ENCODE measurements at places on chromosomes 2 and 18.
A peak's percentile ranks its signal among the peaks of the same experiment; 100 is the strongest.

- DNase-seq, result no peak
These were observed 98.2 kb downstream of the BABAM2 start for GRCh38 chr2:27988718-27989117.

GRCh38 chr2:88128654-88129312 is 921 bp upstream of the FABP1 start:
- no peak for DNase-seq

DNA sequence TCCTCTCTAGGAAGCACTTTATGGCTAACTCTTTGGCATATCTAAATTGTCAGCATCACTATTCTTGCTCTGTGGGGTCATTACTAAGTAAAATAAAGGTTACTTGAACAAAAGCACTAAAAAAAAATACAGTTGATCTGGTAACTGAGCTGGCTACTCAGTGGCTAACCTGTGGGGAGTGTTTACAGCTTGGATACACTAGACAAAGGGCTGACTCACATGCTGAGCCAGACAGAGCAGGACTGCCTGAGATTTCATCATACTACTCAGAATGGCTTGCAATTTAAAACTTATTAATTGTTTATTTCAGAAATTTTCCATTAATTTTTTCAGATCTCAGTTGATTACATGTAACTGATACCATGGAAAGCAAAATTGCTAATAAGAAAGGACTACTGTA is 1690.4 kb upstream of the SLC39A10 start:
- DNase-seq, result no peak

DNA sequence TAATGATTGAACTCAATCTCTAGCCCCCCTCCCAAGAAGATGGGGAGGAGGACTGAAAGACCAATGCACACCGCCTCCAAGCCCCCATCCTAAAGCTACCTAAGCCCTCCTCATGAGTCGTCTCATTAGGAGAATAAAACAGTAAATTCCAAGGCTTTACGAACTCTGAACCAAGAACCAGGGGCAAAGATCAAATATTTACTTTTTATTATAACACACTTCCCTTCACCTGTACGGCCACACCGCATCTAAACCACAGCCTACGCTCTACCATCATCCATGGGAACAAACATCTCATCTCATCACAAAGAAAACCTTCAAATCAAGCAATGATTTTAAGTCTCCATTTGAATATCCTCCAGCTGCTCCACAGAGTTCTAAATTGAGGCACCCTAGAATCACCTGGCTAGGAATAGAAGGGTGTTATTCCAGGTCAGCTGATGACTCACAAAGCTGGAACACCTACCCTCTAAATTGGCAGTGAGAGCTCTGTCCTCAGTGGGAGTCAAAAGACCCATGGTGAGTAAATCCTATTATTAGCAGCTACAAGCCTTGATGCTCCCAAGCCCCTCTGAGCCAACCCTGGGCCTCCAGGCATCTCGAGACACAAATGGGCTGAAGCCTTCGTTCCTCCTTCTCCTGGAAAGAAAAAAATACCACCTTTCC is 45.6 kb upstream of the BZW1 start:
- DNase-seq, result no peak

- DNase-seq, result no peak
These were observed 16.2 kb downstream of the GULP1 start for GRCh38 chr2:188307850-188308283.

GRCh38 chr2:2699121-2699505 is 368.0 kb upstream of the MYT1L start:
- DNase-seq, result no peak

DNA sequence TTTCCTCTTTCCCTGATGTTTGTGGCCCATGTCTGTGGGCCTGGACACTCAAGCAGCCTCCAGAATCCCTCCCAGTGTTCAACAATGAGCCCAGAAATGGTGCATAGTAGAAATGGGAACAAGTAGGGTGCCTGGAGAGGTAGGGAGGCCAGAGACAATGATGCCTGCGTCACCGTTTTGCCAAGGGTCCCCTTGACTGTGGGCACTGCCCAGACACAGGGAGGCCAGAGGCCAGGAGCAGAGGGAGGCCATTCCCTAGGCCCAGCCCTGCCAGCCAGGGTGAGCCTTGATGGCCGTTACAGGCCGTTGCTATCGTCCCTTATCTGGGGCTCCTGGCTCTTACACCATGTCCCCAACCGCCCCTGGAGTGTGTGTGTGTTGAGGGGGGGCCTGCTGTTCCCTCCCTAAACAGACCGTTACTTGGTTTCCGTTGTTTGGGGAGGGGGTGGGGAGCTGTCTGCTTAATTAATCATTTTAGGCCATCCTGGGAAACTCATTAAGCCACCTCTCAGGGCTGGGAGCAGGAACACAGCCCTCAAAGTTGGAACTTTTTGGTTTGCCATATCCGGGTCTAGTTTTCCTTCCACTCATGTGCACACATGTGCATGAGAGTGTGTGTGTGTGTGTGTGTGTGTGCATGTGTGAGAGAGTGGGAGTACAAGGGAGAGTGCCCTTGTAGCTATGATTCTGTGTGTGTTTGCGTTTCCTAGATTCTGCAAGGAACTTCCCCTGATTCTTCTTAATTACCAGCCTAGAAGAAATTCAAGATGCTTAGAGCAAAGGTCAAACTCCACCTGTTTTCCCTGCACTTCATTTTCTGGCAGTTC is 135.2 kb upstream of the HAAO start:
- DNase-seq, result no peak

DNA sequence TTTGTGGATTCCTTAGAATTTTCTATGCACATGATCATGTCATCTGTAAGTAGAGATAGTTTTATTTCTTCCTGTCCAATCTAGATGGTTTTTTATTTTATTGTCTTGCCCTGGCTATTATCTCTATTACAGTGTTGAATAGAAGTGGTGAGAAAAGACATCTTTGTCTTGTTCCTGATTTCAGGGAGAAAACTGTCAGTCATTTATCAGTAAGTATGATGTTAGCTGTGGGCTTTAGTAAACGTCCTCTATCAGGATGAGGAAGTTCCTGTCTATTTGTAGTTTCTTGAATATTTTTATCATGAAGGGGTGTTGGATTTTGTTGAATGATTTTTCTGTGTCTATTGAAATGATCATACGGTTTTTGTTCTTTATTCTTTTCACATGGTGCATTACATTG is 5.3 kb downstream of the PLEKHH2 start:
- DNase-seq, result no peak

GRCh38 chr2:162013514-162014475 is 60.2 kb downstream of the DPP4 start:
- no peak for DNase-seq

GRCh38 chr18:31102025-31102684 is at the start of gene DSC2:
TSS of gene DSC2 (minus strand) at chr18:31102421. CDS start at chr18:31101971, 450 bp downstream.
- DNase-seq, result peak; percentile 54

GRCh38 chr2:72950558-72951255 is 33.4 kb downstream of the EMX1 start:
- DNase-seq, result no peak

DNA sequence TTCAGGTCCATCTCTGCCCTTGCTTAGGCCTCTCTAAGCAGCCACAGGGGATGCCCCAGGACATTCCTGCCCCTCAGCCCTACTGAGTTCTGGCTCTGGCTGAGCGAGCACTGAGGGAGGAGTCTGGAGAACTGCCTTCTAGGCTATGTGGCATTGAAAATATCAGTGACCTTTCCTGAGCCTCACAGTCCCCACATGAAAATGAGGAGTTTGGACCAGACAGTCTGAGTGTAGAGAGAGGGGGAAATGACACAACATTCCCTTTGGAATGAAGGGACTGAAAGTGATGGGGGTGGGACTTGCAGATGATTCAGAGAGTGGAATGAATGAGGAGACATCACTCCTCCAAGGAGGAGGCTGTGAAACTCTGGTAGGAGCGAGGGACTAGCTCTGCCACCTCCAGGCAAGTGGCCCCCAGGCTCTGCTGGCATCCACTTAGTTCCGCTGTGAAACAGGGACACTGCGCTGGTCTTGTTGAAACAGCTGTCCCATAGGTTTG is 8.0 kb downstream of the TNS1 start:
- DNase-seq, result no peak

DNA sequence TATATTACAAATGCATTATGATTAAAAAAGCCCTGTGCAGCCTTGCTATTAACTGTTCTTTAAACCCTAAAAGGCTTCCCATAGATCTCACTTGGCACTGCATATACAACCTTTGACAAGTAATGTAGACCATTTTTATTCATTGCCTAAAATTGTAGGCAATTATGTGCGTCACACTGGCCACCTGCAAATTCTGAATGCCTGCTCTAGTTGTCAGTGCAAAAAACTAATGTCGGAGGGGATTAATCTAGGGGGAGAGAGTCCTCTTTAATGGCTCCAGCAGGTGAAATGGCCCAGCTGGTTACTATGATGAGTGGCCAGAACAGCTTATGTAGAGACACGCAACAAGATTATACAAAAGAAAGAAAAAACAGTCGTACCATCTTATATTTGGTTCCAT is 123.2 kb downstream of the OLA1 start:
- DNase-seq, result peak; percentile 32

- DNase-seq, result no peak
These were observed 104.7 kb downstream of the KLHL29 start for GRCh38 chr2:23489471-23490322.

DNA sequence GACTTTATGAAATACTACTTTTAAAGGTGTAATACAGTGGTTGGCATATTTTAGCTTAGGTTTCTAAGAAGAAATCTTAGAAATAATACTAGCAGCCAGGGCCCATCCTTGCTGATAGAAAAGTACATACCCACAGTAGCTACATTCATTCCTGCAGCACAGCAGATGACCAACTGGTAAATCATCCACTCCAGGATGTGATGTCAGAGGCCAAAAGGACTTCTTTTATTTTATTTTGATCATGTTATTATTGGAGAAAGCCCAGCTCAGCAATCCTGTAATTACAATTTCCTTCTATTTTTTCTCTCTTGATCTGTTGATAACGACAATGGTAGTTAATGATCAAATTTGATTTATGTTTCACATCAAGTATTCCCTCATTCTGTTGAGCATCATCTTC is 18.0 kb upstream of the TTN start:
- no peak for DNase-seq

DNA sequence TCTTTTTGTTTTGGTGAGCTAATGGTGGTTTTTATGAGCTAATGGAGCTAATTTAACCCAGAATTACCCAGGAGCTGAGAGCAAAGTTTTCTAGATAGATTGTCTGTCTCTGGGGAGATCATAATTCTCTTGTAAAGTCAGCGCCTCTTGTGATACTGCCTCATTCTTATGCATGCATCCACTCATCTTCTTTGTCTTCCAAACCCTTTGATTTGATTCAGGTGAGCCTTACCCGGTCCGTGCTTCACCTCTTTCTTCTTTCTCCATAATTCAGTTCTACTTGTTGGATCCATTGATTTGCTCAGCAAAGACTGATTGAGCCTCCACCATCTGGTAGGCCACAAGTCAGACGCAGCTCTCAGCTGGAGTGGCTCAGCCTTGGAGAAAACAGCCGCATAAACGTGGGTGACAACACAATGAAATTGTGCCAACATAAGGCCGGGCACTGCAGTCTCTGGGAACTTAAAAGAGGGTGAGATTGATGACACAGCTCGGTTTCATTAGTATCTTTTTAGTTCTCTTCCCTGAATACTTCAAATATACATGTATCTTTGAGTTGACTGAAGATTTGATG is 158.5 kb upstream of the SH3BP4 start:
- DNase-seq, result no peak

GRCh38 chr2:191676790-191677645 is 918 bp upstream of the NABP1 start:
- no peak for DNase-seq

DNA sequence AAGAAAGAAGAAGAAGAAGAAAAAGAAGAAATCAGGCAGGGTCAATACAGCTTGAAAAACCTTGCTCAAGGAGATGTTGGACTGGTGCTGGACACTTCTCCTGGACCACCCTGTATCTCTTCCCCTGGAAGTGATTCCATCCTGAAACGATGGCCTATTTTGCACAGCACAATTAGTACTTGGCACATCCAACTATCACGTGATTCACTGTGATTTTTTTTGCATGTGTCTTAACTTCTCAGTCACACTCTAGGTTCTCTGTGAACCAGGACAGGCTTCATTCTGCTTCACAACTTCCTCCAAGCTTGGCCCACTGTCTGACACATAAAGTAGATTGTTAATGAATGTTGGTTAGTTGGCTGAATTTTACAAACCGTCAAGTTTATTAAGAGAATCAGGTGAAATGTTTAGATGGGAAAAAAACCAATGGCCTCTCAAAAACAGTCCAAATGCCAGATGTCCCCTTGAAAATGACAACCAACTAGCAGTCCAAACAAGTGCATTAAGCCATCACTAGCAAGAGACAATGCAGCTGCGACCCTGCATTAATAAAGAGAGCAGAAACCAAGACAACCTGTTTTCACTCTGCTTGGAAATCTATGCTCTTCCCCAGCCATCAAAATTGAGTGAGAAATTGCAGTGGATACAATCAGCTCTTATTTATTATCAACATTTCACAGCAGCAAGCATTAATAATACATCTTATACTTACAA is 300.0 kb upstream of the CHAC2 start:
- DNase-seq, result no peak

DNA sequence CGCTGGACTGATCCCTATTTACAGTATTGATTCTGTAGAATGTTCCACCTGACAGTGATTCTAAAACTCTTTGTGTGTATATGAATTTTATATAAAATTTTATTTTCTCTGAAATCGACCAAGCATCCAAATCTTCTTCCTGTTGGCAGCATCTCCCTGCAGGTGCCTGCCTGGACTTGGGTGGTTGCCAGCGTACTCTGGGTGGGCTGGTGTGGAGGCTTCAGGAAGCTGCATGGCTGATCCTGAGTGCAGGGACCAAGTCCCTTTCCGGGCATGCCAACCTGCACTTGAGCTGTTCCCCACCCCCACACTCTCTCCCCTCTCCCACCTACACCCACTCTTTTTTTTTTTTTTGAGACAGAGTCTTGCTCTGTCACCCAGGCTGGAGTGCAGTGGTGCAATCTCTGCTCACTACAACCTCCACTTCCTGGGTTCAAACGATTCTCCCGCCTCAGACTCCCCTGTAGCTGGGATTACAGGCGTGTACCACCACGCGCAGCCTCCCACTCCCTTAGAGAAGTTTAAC is 53.2 kb upstream of the ALKAL2 start:
- no peak for DNase-seq

- DNase-seq, result no peak
These were observed 27.0 kb upstream of the CCDC178 start for GRCh38 chr18:33467531-33467930.
